ENCODE measurements at places on chromosomes 7 and 10.

- peak; percentile 22 for DNase-seq
Measured at GRCh38 chr10:12042409-12042796, 206 bp downstream of the UPF2 start.

DNA sequence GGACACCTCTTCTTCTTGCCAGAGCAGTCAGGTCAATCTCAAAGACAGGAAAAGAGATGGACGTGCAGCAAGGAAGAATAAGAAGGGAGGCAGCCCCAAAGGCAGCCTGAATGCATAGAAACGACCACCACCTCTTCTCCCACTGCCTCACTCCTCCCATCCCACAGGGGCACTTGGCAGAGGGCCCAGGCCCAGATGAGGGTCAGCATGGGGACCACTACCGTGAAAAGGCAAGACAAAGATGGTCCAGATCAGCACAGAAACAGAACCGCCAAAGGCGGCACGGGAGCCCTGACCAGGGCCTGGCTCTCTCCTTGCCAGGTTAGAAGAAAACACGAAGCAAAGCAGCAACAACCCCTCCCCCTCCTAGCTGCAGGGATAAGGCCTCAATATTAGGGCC, 1.9 kb upstream of the NDST2 start:
- no peak for DNase-seq

GRCh38 chr10:33180390-33180789, 154.1 kb downstream of the NRP1 start:
- DNase-seq, result no peak

- DNase-seq, result no peak
Measured at GRCh38 chr7:138063400-138063799, 12.9 kb upstream of the AKR1D1 start.

- no peak for DNase-seq
Measured at GRCh38 chr10:89469517-89469916, 55.1 kb downstream of the IFIT5 start.

DNA sequence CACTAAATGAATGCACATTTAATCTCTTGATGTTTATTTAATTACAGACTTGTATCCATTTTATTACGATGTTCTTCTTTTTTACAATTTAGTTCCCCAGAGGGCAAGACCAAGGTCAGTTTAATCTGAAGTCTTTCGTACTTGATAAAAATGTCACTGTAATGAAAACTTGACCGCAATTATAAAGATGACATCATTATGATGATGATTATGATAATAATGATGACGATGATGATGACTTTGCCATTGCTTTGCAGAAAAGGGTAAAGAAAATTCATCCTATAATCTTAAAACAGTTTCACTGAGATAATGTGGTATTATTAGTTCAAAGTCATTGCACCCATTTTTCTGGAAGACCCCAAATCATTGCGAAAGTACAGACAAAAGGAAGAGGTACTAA, 290.1 kb downstream of the NEBL start:
- no peak for DNase-seq

DNA sequence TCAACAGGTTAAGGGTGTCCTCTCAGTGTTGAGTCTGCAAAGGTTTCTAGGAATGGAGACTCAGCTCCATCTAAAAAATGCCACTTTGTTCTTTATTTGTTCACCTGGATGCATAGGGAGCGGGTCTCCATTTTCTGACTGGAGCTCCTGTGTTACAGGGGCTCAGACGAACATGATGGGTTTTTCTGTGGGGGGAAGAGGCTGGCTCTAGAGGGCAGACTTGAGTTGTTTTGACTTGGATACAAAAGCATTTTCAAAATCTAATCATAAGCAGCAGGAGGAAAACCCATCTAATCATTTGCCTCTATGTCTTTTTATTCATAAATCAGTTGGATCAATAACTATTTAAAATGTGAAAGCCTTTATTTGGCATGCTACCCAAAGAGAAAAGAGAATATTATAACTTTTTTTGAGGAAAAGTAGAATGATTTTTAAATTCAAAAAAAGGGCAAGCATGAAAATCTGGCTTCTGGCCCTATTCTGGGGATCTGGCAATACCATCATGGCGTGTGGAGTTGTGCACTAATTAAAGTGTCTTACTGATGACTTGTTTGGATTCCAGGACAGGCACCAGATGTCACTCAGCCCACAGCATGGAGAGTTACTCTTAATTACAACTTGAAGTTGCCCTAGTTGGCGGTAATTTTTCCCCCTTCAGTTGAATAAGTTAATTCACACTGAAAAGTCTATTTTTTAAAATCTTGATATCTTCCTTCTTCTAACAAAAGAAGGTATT, 594.9 kb downstream of the REEP3 start:
- DNase-seq, result no peak

DNA sequence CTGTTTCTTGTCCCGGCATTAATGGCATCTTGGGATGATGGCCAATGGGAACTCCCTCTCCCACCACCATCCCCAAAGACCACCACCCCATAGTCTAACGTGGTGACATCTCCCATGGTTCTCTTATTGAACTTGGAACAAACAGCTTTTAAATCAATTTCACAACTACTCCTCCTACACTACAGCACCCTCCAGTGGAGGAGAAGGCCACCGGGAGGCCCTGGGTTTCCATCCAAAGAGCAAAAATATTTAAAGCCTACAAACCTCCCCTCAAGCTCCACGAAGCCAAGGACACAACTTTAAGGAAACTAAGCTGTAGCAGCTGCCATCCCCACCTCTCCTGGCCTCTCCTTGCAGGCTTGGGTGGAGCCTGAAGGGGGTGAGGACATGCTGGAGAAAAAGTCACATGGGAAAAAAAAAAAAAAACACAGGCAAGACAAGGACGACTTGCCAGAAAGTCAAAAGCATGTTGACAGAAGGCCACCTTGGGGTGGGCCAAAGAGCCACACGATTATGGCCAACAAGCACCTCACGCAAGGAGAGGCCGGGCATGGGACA, 94.0 kb upstream of the LANCL2 start:
- DNase-seq, result no peak

GRCh38 chr10:49353026-49353894, 42.6 kb downstream of the DRGX start:
- no peak for DNase-seq

- DNase-seq, result no peak
Measured at GRCh38 chr10:10817609-10818008, 200.1 kb upstream of the CELF2 start.

GRCh38 chr10:7168414-7168813, 242.4 kb downstream of the SFMBT2 start:
- no peak for DNase-seq
